ENCODE measurements at places on chromosomes 4 and X.

GRCh38 chr4:2135083-2135482 is 76.0 kb downstream of the NAT8L start:
- ATAC-seq = peak; percentile 31

- ATAC-seq = no peak
These were observed 150.6 kb downstream of the ADAMTS3 start for GRCh38 chr4:72418458-72418857.

- no peak for ATAC-seq
These were observed 66.6 kb downstream of the SNX25 start for GRCh38 chr4:185276036-185276435.

- ATAC-seq = no peak
These were observed 520.1 kb upstream of the GALNT7 start for GRCh38 chr4:172648471-172648870.

DNA sequence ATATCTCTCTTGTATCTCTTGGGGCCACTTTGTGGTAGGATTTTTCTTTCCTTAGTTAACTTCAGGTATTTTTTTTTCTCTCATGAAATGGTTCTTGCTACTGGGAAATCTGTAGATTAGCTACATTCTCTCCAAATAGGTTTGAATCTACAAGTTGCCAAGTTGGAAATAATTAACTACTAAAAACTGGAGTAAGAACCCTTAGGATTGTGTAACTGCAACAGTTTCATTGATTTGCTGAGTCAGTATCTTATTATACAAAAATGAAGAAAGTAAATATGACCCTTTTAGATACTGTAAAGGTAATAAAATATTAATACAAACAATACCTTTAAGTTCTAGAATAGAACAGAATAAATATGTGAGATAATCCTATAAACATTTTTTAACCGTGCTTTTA is 327.9 kb downstream of the CXXC4 start:
- ATAC-seq = no peak

GRCh38 chrX:57918750-57919436 is 8.6 kb upstream of the ZXDA start:
- no peak for ATAC-seq

GRCh38 chr4:31160146-31160545 is 440.0 kb downstream of the PCDH7 start:
- ATAC-seq = no peak

DNA sequence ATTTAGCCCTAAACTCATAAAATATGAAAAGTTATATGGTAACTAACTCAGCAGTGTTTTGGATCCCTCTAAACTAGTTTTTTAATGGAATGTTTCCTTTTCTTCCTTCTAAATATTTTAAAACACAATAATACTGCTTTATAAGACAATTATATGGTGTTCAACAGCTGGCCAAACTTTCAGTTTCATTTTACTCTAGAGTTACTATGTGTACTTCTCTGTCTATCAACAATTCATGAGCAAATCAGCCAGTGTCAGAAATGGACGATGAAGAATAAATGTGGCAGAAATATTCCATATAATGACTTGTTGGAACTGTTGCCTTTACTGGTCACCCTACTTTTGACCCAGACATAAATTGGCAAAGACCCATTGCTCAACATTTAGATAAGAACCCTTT is 64.8 kb upstream of the CXXC4 start:
- no peak for ATAC-seq

DNA sequence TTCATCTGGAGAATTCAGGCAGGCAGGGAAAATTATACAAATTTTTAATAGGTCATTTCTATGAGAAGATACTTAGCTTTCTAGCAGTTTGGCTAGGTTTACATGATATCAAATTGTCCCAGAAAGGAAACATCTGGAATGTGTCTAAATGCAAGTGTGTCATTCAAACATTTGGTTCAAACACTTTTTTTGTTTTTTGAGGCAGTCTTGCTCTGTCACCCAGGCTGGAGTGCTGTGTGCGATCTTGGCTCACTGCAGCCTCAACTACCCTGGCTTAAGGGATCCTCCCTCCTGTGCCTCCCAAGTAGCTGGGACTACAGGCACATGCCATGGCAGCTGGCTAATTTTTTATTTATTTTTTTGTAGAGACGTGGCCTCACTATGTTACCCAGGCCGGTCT is 31.6 kb downstream of the SPARCL1 start:
- no peak for ATAC-seq

DNA sequence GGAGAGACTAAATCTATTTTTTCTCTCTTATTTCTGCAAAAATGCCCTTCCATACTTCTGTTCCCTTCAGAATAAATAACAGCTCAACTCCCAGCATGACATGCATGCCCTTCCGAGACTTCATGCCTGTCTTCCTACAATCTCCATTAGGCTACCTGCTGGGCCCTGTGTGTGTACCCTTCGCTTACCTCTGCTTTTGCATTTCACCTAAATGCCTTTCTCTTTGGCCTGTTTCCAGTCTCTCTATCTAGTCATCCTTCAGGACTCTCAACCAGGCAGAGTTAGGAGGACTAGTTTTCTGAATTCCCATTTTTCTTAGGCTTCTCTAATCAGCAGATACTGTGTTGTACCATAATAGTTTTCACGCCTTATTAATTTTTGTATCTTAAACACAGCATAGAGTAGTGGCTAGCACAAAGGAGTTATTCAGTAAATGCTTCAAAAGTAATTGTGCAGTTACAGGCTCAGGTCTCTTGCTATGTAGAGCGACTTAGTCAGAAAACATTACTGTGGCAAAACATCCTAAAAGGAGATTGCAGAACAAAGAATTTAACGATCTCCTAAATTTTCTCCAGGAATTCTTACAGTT is 20.5 kb downstream of the SEPTIN11 start:
- no peak for ATAC-seq

GRCh38 chr4:6788123-6788522 is 5.6 kb downstream of the KIAA0232 start:
- ATAC-seq = peak; percentile 6

DNA sequence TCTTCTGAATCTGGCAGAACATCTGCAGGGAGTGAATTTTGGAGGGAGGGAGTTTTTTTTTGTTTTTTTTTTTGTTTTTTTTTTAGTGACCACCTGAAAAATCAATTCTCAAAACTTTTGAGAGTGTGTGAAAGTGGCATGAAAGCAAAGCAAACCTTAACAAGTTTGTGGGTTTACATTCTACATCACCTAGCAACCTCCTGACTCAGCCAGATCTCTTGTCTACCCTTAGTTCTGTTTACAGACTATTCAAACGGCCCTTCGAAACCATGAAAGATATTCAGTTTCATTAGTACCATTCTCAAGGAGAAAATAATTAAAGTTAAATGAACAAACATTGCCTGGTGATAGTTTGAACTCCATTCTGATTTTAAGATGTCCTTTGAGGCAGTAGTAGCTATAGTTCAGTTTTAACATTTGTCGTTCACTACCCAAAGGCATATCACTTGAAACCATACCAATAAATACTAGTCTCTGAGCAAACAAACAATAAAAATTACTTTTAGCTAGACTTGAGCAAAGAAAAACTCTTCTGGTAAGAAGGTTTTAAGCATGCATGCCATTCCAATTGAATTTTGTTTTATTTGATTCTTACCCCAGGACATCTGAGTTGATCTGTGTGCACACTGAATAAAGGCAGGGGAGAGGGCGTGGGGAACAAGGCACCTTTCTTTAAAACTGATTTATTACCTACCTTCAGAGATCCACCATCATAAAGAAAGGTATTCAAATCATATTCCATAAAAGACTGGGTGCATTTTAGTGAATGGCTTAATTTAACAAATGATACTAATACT is 137.7 kb downstream of the ARX start:
- ATAC-seq = no peak

GRCh38 chr4:37463033-37463856 is 218.7 kb downstream of the NWD2 start:
- ATAC-seq = no peak

GRCh38 chr4:98796991-98797390 is 131.9 kb downstream of the EIF4E start:
- ATAC-seq = no peak

- no peak for ATAC-seq
These were observed at the start of gene SHROOM4 for GRCh38 chrX:50813843-50814661. Gene SHROOM4 (minus strand): TSS chrX:50814194. CDS start chrX:50814018, 176 bp downstream.

GRCh38 chr4:86664959-86665358 is 70.8 kb downstream of the PTPN13 start:
- ATAC-seq = no peak

DNA sequence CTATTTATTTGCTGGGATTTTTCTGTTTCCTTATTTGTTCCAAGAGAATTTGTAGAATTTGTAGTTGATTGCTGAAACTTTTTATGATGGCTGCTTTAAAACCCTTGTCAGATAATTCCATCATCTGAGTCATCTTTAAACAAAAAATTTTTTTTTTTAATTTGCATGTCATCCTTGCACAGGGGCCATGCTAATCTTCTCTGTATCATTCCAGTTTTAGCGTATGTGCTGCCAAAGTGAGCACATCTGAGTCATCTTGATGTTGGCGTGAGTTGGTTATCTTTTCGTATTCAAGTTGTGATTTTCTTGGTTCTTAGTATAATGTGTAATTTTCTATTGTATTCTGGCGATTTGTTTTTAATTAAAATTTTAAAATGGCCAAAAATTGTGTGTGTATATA is 18.7 kb upstream of the ZNF157 start:
- no peak for ATAC-seq

GRCh38 chrX:45186643-45187026 is 14.0 kb downstream of the DIPK2B start:
- peak; percentile 6 for ATAC-seq

DNA sequence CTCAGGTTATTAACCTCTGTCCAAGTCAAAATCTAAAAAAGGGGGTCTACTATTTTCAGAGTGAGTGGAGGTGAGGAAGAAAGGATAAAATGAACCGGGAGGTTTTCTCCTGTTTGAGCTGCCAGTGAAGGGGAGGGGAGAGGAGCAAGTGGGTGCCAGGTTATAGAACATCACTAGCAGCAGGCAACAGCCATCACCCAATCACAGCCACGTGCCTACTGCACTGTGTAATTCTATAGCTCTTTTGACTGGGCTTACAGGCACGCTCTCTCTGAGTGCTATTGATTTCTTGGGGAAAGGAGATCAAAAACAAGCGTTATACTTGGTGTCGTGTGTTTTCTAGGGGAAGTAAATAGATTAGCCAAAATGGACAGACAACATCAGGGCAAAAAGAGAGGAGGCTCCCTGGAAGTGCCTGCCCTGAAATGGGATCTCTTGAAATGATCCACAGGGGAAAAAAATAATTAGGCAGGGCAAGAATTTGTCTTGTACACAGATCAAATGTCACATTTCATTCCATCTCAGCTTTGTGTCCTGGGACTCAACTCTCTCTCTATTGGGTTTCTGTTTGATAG is 300.5 kb upstream of the LCORL start:
- no peak for ATAC-seq

- no peak for ATAC-seq
These were observed 2.8 kb upstream of the MAMLD1 start for GRCh38 chrX:150360331-150360730.

- ATAC-seq = no peak
These were observed 165.9 kb downstream of the PJA1 start for GRCh38 chrX:68999356-68999755.

DNA sequence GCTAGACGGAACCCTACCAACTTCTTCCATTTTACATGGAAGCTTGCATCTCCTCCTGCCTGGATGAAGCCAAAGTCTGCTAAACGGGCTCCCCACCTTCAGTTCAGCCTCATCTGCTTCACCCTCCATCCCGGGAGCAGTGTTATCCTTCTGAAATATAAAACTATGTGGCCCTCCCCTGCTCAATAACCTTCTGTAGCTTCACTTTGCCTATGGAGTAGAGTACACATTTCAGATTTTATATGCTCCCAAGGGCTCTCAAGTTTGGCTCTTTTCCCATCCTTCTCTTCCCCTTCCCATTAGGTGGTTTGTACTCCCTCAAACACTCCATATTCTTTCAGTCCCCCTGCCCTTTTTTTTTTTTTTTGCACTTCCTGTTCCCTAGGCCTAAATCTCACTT is 115.9 kb upstream of the RAI2 start:
- ATAC-seq = no peak
